ENCODE measurements at places on chromosomes 12 and 14. TPM values are rescaled to one million over a fixed set of nuclear protein-coding genes. Genes with fewer than 3 reads are reported as not detected.

The KRT79 gene
- not detected for total RNA-seq

The NOS1 gene
- total RNA-seq = 0.11 TPM

The FOXN4 gene
- total RNA-seq = not detected

The GRIP1 gene
- 25.0 TPM for total RNA-seq

The AQP2 gene
- not detected for total RNA-seq

The CABP1 gene
- total RNA-seq = 0.47 TPM

The GPRC5D gene
- not detected for total RNA-seq

The ETV6 gene
- total RNA-seq = 6.2 TPM

The LAG3 gene
- 2.9 TPM for total RNA-seq

The MRPL51 gene
- total RNA-seq = 95.2 TPM

The SAMD15 gene
- 2.2 TPM for total RNA-seq

The SYT1 gene
- 36.9 TPM for total RNA-seq

The KRT3 gene
- not detected for total RNA-seq

The FAIM2 gene
- 1.2 TPM for total RNA-seq

The DDHD1 gene
- total RNA-seq = 20.2 TPM

The FOXJ2 gene
- total RNA-seq = 6.8 TPM

The ADCY6 gene
- 22.4 TPM for total RNA-seq

- no peak for DNase-seq
These were observed 23.1 kb upstream of the FBXO21 start for GRCh38 chr12:117213295-117213808.

DNA sequence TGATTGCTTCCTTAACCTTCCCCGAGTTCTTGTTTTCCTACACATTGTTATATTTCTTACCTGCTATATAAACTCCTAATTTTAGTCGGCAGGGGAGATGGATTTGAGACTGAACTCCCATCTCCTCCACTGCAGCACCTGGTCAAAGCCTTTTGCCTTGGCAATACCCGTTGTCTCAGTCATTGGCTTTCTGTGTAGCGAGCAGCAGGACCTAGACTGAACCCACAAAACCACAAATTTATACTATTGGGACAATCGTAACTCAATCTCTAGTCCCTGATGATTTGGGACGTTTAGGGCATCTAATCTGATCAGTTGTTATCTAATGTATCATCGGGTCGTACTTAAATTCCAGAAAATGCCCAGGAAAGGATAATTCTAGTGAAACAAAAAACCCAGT lies 37.8 kb upstream of the BAZ1A start:
- DNase-seq = no peak

- no peak for DNase-seq
These were observed 43.8 kb upstream of the ZDHHC17 start for GRCh38 chr12:76720068-76720467.

DNA sequence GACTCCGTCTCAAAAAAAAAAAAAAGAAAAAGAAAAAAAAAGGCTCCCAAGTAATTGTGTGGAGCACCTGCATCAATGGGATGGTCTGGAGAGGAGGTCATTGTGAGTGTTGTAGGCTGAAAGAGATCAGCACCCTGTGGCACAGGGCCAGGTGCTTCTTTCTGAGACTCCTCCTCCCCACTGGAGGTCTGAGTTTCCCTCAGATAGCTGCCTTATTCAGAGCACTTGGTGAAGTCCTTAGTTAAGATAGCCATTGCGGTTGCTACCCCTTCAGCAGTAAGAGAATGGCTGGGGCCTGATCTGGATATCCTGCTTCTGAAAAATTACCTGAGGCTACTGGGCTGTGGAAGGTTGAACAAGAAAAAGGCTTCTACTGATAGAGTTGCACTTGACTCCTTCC lies 69.8 kb downstream of the ANO6 start:
- no peak for DNase-seq

- DNase-seq = no peak
These were observed 29.2 kb downstream of the KCNJ8 start for GRCh38 chr12:21745258-21745657.

GRCh38 chr12:66555113-66555512 lies 123.8 kb downstream of the GRIP1 start:
- no peak for DNase-seq

DNA sequence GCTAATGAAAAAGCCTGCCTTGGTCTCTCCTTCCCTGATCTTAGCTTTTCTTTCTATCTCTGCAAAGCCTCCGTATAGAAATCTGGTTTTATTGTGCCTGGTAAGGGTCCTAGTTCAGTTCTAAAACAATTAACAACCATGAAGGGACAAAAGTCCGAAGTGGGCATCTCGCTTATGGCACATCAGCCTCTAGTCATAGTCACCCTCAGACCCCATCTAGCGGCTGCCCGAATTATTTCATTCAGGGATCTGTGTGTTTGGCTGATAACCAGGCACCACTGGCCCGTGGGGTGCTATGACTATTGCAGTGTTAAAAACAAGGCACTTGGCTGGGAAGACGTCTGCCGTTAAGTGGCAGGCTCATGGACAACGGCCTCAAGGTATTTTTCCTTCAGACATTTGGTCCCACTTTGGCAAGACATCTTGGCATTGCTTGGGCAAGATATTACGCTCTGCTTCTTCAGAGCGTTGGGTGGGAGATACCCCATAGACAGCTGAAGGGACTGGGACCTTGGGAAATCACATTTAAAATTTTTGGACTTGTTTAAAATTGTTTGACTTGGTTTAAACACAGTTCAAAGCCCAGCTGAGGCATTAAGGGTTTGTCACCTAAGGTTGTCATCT lies 87.1 kb downstream of the SINHCAF start:
- DNase-seq = peak; percentile 76

DNA sequence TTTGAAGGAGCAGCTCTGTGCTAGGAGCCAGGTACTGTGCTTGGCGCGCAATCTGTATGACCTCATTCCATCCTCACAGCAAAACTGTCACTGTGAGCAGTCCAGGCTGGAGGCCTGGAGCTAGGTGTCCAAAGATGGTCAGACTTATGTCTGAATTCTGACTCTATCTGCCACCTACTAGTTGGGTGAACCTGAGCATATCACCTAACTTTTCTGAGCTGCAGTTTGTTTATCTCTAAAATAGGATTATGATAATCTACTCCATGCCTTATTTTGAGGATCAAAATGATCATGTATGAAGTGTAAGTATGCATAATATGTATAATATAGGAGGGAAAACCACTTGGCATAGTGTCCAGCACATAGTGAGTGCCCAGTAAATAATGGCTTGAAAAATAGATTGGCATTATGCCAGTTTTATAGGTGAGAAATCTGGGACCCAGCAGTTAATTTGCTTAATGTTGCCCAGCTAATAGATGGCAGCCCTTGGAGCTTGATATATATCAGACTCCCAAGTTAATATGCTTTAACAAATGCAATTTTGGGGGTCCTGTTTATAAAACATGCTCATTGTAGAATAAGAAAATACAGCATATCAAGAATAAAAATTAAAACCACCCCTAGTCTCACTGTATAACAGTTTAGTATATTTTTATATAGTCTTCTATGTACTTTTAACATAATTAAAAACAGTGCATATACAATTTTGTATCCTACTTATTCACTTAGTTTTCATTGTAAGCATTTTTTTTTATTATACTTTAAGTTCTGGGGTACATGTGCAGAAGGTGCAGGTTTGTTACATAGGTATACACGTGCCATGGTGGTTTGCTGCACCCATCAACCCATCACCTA lies 4.5 kb upstream of the JPH4 start:
- DNase-seq = no peak

GRCh38 chr12:78018171-78018910 lies 187.6 kb downstream of the NAV3 start:
- DNase-seq = peak; percentile 75

- DNase-seq = no peak
These were observed 65.1 kb upstream of the FBRSL1 start for GRCh38 chr12:132424811-132425210.

- DNase-seq = peak; percentile 12
These were observed 51.1 kb downstream of the MIS18BP1 start for GRCh38 chr14:45201905-45202304.

GRCh38 chr12:108305991-108306501 lies 33.1 kb downstream of the CMKLR1 start:
- DNase-seq = peak; percentile 29

- no peak for DNase-seq
These were observed 28.2 kb downstream of the KLRK1 start for GRCh38 chr12:10361622-10362021.

DNA sequence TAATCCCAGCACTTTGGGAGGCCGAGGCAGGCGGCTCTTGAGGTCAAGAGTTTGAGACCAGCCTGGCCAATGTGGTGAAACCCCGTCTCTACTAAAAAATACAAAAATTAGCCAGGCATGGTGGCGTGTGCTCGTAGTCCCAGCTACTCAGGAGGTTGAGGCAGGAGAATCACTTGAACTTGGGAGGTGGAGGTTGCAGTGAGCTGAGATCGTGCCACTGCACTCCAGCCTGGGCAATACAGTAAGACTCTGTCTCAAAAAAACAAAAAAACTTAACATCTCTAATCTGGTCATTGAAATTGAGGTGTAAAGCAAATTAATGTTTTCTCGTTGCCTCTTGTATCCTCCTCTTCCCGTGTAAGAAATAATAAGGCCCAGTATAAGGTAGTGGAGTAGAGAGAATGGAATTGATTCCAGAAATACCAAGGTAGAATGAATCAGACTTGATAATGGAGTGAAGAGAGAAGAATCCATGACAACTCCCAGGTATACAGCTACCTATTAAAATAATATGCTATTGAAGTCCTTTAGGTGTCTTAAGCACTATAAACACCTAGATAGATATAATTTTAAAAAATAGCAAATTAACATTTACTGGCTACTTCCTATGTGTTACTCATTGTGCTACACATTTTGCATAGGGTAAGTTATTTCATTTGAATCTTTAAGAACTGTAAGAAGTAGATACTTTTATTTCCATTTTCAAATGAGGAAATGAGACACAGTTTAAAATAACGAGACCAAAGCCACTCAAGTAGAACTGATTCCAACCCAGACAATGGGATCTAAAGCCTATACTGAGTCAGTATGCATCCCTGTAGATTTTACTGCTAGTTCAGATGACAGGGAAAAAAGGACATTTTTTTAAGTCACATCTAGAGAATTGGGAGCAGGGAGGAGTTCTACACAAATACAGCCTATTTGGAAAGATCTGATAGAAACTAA lies 23.2 kb downstream of the RAP1B start:
- DNase-seq = peak; percentile 44

- peak; percentile 66 for DNase-seq
These were observed 78.7 kb downstream of the NEDD1 start for GRCh38 chr12:96985515-96986362.

DNA sequence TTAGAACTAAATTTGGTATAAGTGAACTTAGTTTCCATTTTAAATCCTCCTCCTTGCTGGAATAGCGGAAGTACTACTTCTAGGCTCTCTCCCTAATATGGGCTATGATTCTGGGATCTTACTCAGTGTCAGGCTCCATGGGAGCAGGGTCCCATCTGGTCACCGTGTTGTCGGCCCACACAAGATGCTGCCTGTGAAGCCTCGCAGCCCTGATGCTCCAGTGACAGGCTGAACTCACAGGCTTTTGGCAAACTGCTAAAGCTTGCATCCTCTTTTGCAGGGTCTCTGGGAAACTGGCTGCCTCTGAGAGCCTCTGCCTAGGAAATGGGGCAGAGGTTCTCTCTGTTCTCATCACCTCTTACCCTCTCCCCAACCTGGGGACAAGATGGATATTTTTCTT lies 88.4 kb downstream of the RPAP3 start:
- no peak for DNase-seq

DNA sequence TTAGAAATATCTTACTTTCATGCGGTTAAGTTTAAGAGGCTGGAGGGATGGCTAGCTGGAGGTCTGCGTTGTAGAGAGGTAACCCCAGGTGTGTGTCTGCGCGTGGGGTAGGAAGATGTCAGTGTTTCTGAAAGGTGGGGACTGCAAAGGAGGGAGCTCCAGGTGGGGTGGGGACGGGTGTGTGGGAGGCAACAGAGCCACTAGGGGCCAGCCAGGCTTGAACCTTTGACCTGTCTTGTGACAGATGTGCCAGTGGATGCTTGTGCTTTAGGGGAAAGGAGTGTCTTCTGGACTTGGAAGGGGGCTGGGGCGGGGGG lies 841 bp downstream of the GLI1 start:
- no peak for DNase-seq

- DNase-seq = no peak
These were observed 37.6 kb downstream of the SLC2A14 start for GRCh38 chr12:7835116-7835515.

DNA sequence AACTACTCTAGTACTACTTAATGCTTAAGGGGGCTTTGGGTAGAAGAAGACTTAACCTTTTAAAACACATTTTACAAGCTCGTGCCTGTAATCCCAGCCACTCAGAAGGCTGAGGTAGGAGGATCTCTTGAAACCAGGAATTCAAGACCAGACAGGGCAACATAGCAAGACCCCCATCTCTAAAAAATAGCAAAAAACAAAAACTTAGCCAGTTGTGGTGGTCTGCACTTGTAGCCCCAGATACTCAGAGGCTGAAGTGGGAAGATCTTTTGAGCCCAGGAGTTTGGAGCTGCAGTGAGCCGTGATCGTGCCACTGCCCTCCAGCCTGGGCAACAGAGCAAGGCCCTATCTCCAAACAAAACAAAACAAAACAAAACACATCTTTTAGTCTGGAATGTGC lies 39.7 kb upstream of the PARP11 start:
- no peak for DNase-seq

DNA sequence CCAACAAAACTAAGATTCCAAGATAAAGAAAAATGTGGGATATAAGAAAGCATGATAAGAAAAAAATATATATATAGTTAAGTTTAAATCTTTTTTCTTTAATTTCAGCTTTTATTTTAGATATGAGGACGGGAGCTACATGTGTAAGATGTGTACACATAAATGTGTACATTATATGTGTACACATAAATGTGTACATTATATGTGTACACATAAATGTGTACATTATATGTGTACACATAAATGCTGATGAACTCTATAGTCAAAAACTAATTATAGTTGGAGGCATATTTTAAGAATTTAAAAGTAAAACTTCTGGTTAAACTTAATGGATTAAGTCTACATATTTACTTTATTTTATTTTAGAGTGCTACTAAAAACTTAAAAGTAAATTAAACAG lies 123.6 kb downstream of the BTG1 start:
- no peak for DNase-seq

GRCh38 chr14:105019861-105020814 lies 745 bp downstream of the CDCA4 start:
- peak; percentile 73 for DNase-seq

DNA sequence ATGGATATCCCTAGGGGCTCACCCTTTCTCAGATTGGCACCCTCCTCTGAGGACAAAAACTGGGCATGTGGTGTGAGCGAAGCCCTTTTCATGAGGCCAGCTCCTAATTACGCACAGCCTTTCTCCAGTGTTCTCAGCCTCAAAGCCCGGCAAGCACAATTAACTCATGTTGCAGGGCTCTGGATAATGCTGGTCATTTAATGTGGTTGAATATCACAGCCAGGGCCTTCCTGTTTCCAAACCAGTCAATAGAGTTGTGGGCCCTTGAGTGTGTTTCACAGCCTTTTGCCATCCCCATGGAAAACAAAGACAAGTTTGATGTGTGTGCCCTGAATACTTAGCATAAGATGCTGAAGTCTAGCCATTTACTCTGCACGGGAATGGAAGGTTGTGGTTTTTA lies 114.2 kb upstream of the ARHGAP5 start:
- peak; percentile 56 for DNase-seq

GRCh38 chr12:5310151-5310550 lies 121.8 kb upstream of the NTF3 start:
- DNase-seq = no peak

- no peak for DNase-seq
These were observed 225.8 kb downstream of the C12orf42 start for GRCh38 chr12:103269946-103270345.

- no peak for DNase-seq
These were observed 106.2 kb downstream of the DAAM1 start for GRCh38 chr14:59294662-59294992.

GRCh38 chr14:47240748-47241437 lies 434.5 kb downstream of the MDGA2 start:
- peak; percentile 7 for DNase-seq

All from neural progenitor cell (in vitro differentiated cells).